ENCODE measurements at places on chromosomes 12 and 14.

GRCh38 chr12:125056306-125056705 lies 8.9 kb upstream of the AACS start:
- DNase-seq = no peak

- no peak for DNase-seq
Observed at GRCh38 chr14:84042992-84043391, 1487.0 kb upstream of the FLRT2 start.

- DNase-seq = peak; percentile 87
Observed at GRCh38 chr12:59699421-59700152, 103.8 kb downstream of the SLC16A7 start.

DNA sequence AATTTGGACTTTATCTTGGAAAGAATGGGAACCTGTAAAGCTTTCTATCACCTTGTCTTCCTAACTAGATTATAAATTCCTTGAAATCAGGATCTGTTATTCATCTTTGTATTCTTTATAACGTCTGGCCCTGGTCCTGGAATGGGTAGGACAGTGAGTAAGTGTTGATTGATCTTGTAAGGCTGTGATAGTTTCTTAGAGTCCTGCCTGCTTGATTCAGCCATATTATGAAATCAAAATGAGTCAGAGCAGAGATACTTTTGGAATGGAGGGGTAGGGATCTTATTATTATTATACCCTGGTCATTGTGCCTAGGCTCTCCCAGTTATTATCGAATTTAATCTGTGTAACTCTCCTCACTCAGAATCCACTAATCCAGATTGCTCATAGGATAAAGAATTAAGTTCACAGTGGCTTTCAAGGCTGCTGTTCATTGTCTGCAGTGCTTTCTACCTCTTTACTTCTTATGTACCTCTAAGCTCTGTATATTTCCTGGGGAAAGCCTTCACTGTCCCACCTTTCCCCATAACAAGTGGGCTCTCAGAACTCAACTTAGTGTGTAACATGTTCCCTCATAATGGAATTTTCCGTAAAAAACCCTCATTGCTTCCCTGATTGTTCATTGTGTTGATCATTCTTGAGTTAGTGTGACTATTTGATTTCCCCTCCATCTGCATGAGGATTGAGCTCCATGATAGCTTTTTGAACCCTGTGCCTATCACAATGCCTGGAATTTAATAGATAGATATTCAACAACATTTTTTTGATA lies 93.3 kb downstream of the DAAM1 start:
- DNase-seq = peak; percentile 53

- DNase-seq = no peak
Observed at GRCh38 chr14:54570047-54570446, 3.1 kb downstream of the SAMD4A start.

All from fibroblast of villous mesenchyme (primary cell).